ENCODE measurements at places on chromosomes 16 and 17.

- no peak for DNase-seq
These were observed 113.2 kb downstream of the SOX9 start for GRCh38 chr17:72233986-72234385.

DNA sequence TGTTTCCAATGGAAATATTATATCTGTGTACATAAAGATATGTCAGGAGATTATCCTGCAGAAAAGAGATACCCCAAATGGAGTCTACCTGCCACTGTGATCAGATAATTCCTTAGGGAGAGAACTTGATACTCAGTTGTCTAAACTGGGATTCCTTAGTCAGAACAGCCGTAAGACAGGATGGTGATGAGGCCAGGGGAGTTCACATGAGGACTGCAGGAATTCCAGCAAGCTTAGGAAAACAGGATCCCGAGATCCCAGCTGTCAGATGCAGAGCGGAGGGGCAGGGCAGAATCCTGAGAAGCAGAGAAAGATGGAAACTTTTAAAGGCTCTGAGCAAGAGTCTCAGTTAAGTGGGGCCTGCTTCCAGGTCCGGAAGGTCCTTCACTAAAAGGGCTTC is 4.7 kb downstream of the KRABD2 start:
- peak; percentile 68 for DNase-seq

DNA sequence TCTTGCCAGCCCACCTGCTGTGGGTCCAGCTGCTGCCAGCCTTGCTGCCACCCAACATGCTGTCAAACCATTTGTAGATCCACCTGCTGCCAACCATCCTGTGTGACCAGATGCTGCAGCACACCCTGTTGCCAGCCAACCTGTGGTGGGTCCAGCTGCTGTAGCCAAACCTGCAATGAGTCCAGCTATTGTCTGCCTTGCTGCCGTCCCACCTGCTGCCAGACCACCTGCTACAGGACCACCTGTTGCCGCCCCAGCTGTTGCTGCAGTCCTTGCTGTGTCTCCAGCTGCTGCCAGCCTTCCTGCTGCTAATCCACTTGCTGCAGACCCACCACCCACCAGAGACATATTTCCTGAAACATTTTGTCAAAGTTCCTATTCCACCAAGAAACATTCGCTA is 641 bp downstream of the KRTAP9-1 start:
- DNase-seq: no peak

GRCh38 chr16:83270640-83271039 is 537.1 kb upstream of the HSBP1 start:
- no peak for DNase-seq

DNA sequence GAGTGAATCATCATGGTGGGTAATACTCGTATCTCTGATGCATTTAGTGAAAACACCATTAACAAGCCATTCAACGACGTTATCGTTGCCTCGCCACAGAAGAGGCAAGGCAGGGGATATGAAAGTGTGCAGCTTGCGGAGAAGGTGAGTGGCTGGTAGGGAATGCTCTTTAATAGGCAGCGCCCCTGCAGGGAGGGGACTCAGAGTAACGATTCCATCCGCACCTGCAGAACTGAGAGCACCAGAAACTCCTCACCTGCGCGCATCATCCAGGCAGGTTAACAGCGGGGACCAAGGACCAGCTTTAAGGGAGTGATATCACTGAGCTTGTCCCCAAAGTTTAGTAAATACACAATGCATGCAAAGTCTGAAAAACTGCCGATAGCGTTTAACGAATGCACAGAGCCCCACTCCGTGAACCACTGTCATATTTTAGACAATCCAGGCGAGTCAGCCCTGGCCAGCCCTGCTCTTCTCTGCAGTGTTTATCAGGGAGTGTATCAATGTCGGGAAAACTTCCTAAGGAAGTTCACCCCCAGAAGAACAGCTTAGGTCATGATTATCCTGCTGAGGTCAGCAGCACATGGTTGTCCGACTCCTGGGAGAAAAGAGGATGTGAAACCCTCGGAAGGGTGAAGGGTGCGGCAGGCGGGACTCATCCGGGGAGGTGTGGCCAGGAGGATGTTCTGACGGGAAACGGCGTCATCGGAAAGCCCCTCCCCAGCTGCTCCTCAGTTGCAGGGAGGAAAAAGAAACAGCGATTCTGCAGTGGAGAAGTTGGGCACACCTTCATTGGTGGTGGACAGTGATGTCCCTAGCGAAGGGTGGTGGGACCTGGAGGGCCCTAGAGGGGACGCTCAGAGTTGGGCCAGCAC is 68.5 kb upstream of the DNAH17 start:
- DNase-seq: peak; percentile 10

- no peak for DNase-seq
These were observed 20.2 kb downstream of the MBTPS1 start for GRCh38 chr16:84096447-84097005.

All from endothelial cell of umbilical vein (primary cell).